ENCODE measurements at places on chromosomes 4 and X.

- no peak for DNase-seq
Measured at GRCh38 chrX:47817421-47817820, 19.3 kb upstream of the ZNF81 start.

DNA sequence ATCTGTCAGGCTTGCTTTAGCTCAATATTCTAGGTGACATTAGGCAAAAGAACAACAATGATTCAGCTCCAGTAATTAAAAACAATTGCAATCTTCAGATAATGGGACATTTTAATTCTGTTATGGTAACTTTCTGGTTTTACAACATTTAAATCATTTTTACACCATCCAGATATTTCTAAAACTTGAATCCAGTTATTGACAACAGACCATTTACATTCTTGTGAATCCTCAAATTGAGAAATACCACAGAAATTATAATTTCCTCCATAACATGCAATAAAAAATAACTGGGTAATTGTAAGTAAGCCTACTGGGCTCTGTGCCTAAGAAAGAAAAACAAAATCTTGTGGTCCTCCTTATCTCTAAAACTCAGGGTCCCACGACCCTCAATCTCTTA lies 195.0 kb upstream of the S100G start:
- DNase-seq: no peak

DNA sequence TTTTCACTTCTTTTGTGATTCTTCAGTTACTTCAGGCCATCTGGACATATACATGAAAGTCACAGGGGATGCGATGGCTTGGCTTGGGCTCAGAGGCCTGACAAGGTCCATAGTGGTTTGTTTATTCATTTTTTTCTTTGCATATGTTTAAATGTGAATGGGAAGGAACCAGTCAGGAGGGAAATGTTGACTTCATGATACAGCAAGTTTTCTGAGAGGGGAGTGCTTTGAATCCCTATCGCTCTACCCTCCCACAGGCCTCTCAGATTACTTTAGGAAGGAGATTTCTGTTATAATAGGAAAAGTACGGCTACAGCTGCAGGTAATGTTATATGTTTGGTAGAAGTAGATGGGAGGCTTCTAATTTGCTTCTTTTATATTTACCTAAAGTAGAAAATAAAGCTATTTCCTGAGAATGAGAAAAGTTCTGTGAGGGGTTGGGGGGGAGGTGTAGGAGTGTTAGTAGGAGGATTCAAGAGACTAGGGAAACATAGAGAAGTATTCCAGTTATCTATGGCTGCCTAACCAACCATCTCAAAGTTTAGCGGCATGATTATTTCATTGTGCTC lies 322.9 kb downstream of the RAPGEF2 start:
- no peak for DNase-seq

GRCh38 chr4:94516067-94516466 lies 64.3 kb downstream of the PDLIM5 start:
- no peak for DNase-seq

- DNase-seq: no peak
Measured at GRCh38 chr4:39279416-39279815, 86.7 kb downstream of the RFC1 start.

DNA sequence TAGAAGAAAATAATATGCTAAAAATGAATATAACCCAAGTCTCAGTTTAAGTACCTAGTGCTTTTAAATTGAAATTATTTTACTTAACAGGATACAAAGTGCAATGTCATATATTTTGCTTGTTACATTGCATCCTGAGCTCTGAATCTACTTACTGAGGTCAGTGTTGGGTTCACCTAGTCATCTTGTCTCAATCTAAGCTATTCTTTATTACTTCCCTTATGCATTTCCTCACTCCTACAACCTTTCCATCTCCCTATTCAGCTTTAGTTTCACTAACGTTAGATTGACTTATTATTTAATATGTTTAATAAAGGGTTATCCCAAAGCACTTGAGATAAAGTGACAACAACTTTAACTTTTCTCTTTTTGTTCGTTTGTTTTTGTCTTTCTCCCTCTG lies 483.7 kb downstream of the FSTL5 start:
- DNase-seq: no peak

DNA sequence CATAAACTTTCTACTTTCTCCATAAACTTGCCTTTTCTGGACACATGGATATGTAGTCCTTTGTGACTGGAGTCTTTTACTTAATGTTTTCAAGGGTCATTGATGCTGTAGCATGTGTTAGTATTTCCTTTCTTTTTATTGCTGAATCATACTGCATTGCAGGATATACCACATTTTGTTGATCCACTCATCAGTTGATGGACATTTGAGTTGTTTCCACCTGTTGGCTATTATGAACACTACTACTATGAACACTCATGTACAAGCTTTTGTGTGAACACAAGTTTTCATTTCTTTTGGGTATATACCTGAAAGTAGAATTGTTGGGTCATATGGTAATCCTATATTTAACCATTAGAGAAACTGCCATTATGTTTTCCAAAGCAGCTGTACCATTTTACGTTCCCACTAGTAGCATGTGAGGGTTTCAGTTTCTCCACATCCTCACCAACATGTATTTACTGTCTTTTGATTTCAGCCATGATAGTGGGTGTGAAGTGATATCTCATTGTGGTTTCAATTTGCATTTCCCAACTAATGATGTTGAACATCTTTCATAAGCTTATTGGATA lies 26.3 kb upstream of the GPM6B start:
- DNase-seq: no peak

DNA sequence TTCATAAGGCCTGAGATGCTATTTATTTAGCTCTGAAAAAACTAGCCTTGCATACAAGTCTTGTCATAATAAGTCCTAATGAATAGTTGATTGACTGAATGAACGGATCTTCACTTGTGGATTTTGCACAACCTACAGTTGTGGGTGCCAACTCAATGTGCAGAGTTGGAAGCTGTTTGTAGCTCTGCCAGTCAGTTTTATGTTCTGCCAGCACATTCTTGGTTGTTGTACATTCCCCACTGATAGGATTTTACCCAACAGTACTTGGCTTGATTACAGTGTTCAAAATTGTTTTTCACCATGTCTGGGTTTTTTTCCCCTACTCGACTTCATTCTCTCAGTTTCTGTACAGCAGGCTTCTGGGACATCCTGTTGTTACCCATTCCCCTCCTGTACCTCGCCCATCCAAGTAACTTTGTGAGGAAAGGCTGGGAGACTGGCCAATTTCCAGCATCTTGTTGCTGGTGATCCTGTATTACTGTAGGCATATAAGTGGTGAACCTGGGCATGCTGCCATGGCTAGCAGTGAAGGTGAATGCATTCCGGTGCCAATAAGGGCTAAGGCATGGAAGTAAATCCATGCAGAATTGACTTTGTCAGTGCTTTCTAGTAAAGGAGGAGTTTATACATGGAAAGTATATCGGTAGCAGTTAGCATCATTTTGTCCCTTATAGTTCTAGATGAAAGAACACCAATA lies 22.8 kb downstream of the IL1RAPL1 start:
- no peak for DNase-seq

GRCh38 chr4:6423575-6423974 lies 48.8 kb downstream of the PPP2R2C start:
- no peak for DNase-seq

DNA sequence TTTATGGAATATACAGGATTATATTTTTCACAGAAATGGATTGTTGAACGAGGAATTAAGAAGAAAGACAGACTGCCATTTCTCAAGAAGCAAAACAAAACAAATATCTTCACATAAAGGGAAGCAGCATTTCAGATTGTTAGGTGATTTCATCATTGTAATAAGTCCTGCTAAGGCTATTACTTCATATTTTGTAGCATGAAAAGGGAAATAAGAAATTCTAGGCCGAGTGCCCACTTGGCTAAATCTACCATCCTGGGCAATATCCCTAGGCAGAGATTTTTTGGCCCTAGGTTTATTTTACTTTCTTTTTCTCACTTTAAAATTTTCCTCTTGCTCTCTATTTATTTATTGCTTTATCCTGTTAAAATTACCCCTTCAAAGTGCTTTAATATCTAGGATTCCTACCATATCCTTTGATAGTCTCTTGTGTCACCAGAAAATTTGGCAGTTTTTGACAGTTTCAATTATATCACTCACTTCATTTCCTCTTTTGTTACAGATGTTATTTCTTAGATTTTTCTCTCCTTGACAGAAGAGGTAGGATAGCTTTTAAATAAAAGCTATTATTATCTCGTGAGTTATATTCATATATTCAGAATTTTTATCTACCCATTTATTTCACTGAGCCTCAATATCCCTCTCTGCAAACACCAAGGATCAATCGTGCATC lies 142.3 kb downstream of the PDGFC start:
- no peak for DNase-seq

DNA sequence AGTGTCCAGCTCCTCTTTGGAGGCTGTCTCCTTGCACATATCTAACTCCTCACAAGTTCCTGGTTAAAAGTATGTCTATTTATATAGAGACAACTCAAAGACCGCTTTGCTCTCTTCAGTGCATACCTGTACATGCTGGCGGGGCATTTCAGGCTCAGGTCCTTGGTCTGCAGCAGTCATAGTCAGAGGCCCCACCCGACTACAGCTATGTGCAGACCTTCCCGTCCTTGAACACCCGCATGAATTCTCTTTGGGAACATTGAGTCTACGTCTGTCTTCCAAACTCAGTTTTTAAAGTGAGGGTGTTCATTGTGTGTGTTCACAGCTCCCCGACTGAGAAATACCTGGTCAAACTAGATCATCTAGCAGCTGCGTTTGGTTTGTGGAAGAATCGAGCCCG lies 4.2 kb downstream of the BCOR start:
- no peak for DNase-seq

DNA sequence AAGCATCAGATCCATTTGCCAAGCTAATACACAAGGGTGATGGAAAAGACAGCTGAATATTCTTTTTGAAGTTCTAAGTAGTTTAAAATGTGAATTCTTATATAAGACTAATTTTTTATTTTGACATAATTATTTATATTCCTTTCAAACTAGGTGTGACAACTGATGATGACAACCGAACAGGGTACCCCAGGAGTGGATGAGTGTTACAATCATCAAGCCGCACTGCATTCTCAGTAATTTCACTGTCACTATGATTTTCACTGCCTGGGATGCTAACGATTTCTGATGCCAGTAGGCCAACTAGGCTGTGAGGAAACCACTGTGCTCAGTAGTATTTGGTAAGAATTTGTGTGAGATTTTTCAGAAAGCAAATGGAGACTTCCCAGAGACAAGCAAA lies 317.5 kb downstream of the ARAP2 start:
- no peak for DNase-seq

DNA sequence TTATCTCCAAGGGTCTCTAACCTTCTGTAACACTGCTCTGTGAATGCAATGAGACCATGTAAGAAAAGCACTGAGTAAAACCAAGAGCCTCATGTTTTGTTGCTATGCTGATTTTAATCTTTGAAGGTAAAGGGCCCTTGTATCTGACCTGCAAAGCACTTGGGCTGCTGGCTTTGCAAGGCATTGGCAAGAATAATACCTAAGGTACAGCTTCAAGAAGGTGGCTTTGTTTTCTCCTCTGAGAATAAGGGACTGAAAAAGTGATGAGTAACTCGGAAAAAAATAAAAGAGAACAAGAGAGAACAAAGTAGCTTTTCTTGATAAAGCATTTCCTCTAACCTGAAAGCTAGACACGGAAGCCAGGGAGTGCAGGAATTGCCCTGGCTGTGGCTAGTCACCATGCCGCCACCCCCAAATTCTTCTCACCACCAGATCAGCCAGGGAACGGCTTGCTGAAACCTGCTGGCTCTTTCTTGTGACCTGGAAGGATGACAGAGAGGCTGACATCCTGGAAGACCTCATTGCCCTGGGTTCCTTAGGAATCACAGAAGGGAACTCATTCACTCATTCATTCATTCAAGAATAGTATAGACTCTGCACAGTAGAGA lies 41.8 kb upstream of the HS3ST1 start:
- no peak for DNase-seq

- DNase-seq: no peak
Measured at GRCh38 chr4:163976588-163976987, 482.1 kb downstream of the TMA16 start.

DNA sequence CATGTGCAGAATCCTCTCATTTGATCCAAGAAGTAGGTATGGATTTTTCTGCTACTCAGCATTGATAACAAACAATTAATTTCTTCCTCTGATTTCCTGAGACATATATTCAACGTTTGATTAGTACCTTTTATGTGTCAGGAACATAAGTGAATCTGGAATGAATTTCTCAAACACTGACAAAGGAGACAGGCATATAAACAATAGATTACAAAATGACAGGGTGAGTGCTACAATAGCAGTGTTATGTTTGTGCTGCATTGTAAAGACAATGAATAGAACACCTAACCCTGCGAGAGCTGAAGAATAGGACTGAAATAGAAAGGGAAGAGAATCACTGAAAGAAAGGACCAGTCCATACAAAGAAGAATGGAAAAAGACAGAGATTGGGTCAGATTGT lies 52.9 kb downstream of the ARHGAP24 start:
- no peak for DNase-seq

GRCh38 chr4:57443308-57443707 lies 333.1 kb upstream of the IGFBP7 start:
- no peak for DNase-seq

DNA sequence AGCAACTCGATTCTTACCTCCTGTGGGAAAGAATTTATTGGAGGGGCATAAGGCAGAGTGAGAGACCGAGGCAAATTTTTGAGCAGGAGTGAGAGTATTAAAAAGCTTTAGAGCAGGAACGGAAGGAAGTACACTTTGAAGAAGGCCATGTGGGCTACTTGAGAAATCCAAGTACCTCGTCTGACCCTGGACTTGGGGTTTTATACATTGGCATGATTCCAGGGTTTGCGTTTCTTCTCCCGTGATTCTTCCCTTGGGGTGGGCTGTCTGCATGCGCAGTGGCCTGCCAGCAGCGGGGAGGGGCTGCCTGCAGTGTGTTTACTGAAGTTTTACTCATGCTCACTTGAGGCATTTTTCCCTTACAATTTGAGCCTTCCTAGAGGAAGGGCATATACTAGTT lies 3.4 kb downstream of the GALNT7 start:
- DNase-seq: no peak

DNA sequence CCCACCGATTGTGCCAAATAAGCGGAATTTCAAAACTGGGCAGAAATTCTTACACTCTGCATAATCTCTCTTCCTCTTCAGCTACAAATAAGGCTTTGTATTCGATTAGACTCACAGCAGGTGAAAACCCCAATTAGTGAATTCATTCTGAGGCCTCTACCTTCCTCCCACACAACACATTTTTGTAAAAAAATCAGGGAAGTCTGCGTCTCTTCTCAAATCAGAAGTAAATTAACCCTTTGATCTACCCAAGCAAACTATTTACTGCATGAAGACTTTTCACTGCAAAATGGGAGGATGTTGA lies 200.6 kb upstream of the FTHL17 start:
- DNase-seq: no peak

GRCh38 chrX:115364670-115365069 lies 75.2 kb downstream of the LUZP4 start:
- no peak for DNase-seq

- DNase-seq: no peak
Measured at GRCh38 chrX:37075892-37076595, 67.9 kb downstream of the FAM47C start.

DNA sequence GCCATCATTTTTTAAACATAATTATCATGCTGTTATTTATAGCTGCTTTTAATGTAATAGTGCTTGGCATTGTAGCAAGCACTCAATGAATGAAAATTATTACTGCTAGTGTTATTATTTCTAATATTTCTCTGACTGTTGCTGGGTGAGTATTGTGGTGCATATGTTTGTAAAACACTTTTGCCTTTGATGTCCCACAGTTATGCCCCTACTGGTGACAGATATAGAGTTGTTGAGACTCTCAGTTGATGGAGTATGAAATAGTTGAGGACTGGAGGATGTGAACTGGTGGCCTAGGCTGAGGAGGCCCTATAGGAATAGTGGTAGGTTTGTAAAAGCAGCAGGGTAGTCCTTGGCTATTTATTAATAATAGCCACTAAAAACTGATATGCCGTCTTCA lies 9.6 kb downstream of the INTS6L start:
- DNase-seq: no peak

GRCh38 chr4:146310319-146311021 lies 96.1 kb downstream of the REELD1 start:
- DNase-seq: no peak
